ENCODE measurements at places on chromosomes 16 and 17.

DNA sequence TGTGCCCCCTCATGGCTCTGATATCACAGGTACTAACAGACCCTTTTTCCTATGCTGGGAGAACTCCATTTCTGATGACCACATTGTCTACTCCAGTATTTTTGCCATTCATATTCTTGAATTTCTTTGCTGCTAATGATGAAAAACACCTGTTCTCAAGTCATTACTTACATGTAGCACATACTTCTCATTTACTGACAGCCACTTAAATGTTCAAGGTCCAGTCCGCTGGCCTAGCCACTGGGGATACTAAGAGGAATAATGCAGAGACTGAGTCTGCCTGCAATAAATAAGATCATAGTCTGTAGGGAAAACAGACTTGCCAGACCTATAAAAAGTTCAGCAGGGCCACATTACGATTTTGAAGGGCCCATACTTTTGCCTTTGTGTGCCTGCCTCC is 27.5 kb downstream of the TEX14 start:
- DNase-seq: no peak

GRCh38 chr16:50550035-50550434 is 1.8 kb downstream of the NKD1 start:
- no peak for DNase-seq

- no peak for DNase-seq
Observed at GRCh38 chr17:31251105-31251969, 45.7 kb downstream of the OMG start.

- no peak for DNase-seq
Observed at GRCh38 chr17:78376161-78376560, 2.3 kb upstream of the PGS1 start.

- DNase-seq: no peak
Observed at GRCh38 chr16:70601576-70602575, 44.5 kb upstream of the IL34 start.

DNA sequence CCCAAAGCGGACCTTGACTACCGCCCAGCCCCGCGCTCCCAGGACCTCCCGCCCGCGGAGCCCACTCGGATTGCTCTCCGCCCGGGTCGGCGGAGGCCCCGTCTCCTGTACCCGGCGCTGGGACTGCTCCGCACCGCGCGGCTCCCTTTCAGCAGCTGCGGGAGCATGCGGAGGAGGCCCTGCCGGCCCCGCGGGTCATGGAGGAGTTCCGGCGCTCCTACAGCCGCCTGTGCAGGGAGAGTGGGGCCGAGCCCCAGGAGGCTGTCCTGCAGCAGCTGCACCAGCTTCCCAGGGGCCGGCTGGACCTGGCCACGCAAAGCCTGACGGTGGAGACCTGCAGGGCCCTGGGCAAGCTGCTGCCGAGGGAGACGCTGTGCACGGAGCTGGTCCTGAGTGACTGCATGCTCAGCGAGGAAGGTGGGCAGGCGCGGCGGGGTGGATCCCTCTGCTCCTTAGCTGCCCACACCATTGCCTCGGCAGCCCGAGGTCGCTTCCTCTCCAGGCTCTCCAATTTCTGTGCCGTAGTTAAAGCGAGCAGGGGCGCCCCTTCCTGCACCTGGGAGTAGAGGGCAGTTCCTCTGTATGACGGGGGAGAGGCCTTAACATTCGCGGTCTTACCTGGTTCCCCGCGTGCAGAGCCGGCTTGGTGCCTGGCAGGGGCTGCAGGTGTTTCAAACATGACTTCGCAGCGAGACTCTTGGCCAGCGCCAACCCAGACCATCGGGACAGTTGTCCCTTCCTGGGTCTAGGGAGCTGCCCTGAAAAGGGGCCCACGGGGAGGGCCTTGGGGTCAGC is 539 bp downstream of the LRRC45 start:
- DNase-seq: no peak

DNA sequence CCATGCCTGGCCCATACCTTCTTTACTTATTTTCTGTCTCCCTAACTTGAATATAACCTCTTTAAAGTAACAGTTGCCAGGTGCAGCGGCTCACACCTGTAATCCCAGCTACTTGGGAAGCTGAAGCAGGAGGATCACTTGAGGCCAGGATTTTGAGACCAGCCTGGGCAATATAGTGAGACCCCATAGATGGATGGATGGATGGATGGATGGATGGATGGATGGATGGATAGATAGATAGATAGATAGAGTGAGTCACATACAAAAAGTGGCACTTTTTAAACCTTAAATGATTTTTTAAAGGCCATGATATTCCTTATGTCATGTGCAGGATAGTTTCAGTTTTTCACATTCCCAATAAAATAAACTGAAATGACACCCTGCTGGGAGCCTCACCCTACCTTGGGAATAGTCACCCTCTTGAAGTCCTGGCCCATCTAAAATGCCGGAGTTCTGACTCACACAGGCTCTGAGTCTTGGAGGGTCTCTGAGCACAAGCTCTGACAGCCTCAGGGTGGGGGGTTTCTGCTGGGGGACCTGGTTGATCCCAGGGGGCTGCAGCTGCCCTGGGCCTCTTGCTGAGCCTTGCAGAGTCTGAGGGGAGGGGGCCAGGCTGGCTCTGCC is 26.2 kb downstream of the CPNE2 start:
- no peak for DNase-seq

GRCh38 chr17:65362826-65363225 is 198.6 kb downstream of the AXIN2 start:
- no peak for DNase-seq

- DNase-seq: no peak
Observed at GRCh38 chr17:77640916-77641605, 317.4 kb upstream of the TNRC6C start.

- no peak for DNase-seq
Observed at GRCh38 chr16:4532238-4532637, 6.3 kb downstream of the CDIP1 start.

DNA sequence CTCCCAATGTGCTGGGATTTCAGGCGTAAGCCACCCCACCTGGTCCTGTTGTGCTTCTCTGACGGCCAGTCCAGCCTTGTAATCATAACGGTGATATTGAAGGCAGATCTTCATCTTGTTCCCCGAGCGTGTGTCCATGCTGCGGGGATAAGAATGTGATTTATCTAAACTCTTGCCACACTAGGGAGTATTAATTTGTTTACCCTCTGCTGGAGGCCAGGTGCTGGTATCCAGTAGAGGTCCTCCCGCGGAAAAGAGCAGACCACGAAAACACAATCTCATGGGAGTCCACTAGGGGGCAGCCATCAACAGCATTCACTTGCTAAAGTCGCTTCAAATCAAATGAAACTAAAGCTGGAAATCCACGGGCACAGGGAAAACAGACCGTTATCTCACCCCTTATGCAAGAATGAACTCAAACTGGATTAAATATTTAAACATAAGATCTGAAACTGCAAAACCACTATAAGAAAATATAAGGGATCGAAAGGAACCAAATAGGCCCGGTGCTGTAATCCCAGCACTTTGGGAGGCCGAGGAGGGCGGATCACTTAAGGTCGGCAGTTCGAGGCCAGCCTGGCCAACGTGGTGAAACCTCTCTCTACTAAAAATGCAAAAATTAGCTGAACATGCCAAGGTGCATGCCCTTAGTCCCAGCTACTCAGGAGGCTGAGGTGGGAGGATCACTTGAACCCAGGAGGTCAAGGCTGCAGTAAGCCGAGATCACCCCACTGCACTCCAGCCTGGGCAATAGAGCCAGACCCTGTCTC is 22.3 kb upstream of the RBBP6 start:
- DNase-seq: peak; percentile 61

GRCh38 chr17:9018726-9019125 is 2.6 kb upstream of the NTN1 start:
- no peak for DNase-seq

- DNase-seq: no peak
Observed at GRCh38 chr17:68033636-68034451, 1.7 kb upstream of the KPNA2 start.

DNA sequence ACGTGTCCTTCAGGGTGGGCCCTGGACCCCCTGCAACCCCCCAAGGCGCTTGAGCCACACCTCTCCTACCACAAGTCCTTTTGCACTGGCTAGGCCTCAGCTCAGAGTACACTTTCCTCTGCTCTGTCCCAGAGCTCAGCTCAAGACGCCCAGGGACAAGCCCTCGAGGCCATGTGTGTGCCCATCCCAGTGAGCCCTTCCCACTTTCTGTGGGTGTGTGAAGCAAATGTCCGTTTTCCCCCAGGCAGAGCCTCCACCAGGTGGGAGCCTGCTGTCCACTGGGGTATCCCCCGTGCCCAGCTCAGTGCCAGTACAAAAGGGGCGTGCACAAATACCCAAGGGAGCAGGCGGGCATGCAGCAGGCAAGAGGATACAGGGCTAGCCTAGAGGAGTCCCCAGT is 18.4 kb downstream of the KIFC3 start:
- no peak for DNase-seq

- DNase-seq: no peak
Observed at GRCh38 chr17:76014100-76014924, 12.8 kb downstream of the EVPL start.

DNA sequence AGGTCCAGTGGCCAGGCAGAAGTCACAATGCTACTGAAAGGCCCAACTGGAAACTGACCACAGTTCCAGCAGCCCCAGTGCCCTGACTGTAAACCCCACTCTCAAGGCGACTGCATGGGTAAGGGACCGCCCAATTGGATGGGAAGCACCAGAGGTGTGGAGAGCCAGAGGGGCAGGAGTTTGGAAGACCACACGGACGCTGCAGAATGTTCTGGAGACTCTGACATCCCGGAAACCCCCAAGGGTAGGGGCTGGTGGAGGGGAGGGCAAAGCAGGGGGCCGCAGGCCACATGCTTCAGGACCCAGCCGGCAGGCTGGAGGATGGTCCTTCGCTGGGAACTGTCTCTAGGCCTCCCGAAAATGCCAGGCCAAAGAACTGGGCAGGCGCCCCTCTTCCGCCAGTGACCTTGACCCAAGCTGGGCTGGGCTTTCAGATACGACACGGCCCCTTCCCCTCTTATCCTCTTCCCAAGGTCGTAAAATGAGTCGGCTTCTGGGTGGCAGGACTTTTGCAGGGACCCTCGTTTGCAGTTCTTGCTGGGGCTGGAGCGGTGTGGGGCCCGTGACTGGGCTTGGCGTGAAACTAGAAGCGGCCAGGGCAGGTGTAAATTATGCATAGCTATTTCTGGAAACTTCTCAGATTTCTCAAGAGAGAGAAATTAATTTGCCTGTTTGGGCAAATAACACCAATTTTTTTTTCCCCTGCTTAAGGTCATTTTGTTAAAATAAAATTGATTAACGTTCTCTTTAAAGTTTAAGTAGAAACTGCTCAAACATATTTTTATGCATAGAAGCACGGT is 110.2 kb downstream of the C16orf78 start:
- no peak for DNase-seq

GRCh38 chr16:58507195-58507962 is 7.4 kb downstream of the NDRG4 start:
- DNase-seq: no peak

- DNase-seq: peak; percentile 21
Observed at GRCh38 chr17:33142705-33143299, 150.3 kb downstream of the ASIC2 start.

- DNase-seq: no peak
Observed at GRCh38 chr16:84124257-84125073, 7.7 kb upstream of the MBTPS1 start.

DNA sequence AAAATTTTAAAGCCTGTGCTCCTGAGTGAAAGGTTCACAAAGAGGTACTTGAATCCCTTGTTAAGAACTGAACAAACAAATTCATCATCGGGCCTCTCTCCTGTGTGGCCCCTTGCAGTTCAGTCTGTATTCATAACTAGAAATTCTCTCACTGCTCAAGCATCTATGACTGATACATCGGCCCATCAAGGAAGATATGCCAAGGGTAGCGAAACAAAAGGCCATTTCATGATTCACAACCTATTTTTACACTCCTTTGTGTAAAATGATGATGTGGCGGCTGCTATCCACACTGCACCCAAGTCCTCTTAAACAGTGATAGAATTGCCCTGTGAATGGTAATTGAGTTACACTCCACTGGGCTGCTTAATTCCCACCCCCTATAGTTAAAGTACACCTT is 204.6 kb downstream of the STX8 start:
- DNase-seq: no peak

DNA sequence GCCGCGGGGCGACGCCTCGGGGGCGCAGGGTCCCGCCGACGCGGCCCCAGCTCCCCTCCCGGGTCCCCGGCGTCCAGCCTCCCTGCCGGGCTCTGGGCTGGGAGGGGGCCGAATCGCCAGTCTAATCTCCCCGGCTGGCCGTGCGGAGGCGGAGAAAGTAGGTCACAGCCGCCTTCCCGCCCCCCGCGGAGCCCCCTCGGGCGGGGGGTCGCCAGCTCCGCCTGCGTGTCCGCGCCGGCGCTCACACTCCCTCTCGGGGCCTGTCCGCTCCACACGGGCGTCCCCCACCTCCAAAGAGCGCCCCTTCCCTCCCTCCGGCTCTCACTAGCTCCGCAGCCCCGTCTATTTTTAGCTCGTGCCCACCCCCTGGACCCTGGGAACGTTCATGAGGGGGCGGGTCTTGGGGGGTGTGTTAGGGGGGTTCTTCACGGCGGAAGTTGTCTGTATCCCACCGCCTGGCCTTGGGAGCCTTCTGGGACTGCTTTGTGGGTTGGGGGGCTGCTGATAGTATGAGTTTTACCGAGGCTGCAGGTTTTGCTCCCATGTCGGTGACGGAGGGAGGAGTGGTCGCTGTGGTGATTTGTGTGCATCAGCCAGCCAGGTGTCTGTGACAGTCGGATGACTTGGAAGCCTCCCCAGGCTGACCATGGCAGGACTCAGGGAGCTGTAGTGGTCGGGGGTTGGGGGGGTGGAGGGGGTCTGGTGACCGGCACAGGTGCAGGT is 1.1 kb downstream of the ATP1B2 start:
- DNase-seq: peak; percentile 59

DNA sequence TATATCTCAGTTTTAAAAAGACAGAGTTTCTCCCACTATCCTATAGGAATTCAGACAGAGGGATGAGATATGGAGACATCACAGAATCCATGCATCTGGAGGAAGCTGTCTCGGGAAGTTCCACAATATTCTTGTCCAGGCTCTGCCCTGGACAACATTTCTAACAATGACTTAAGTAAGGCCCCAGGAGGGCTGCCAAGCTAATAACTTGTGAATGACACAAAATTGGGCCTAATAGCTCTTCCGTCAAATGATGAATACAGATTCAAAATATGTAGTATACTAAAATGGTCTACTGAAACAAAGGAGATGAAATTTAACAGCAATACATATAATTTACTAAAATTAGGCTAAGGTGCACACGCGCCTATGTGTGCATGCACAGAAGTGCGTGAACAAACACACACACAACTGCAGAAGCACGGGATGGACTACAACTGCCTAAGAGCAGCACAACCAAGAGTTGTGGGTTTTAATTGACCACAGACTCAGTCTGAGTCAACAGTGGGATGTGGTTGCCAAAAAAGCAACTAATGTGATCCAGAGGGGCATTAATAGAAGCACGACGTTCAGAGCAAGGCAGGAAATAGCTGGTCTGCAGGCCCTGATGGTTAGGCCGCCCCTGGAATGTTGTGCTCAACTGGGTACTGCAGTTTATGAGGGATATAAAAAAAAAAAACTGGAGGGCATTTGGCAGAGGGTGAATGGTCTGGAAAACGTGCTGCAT is 26.3 kb upstream of the HS3ST2 start:
- DNase-seq: no peak

- DNase-seq: no peak
Observed at GRCh38 chr16:71645450-71645849, 19.5 kb downstream of the MARVELD3 start.

Measured in left renal pelvis (tissue), 4 donors.